ENCODE measurements at places on chromosomes 4 and X.

DNA sequence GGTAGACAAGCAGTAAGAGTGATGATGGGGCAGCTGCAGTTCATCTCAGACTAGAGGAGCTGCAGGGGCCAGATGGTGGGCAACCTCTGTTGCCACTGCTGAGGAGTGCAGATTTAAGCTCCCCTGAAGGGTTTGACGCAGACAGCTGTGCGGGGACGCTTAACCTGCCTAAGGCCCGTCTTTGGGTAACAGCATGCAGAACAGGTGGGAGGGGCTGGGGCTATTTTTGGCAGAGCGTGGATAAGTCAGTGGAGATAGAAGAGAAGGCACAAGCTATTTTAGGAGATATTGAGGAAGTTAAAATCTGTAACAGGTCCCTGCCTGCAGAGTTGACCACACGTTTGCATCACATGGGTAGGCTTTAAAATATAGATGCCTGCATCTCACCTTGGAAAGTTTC, 10.5 kb downstream of the CD99 start:
- DNase-seq: peak; percentile 46

DNA sequence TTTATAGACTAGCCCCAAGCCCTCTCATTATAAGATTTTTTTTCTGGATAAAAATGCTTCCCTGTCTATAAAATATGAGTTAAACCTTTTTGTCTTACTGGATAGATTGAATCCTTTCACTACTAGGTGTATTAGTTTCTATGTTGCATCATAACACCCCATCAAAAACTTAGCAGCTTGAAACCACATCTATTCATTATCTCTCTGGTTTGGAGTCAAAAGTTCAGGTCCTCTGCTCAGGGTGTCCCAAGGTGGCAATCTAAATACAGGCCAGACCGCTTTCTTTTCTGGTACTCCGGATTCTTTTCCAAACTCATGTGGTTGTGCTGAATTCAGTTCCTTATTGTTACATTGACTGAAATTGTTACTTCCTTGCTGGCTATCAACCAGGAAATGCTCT, 515.5 kb downstream of the PDHA2 start:
- no peak for DNase-seq

- DNase-seq: no peak
Observed at GRCh38 chr4:169152098-169152497, 118.7 kb downstream of the SH3RF1 start.

DNA sequence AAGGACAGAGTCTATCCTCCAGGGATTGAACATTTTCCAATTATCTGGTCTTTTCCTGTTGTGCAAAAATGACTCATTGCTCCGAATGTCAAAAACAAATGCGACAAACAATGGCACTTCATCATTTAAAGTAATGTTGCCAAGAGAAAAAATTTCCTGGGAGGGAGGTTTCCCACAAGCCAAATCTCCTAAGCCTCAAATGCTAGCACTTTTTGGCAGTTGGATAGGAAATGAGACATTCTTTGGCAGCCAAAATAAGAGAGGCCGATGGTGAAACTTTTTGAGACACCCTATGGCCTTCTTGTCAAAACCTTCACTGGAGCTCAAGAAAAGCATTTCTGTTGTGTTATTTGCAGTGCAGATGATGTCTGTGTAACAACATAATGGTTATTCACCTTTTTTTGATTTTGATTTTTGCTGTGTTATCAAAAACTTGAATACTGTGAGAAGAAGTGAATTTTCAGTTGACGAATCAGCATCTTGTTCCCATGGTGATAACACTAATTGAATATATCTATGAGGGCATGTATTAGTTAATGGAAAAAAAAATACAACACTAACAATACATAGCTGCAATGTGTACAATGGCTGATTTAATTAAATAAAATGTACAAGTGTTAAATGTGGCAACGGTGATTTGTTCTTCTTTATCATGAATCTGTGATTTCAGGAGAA, 333.8 kb downstream of the ANK2 start:
- no peak for DNase-seq

DNA sequence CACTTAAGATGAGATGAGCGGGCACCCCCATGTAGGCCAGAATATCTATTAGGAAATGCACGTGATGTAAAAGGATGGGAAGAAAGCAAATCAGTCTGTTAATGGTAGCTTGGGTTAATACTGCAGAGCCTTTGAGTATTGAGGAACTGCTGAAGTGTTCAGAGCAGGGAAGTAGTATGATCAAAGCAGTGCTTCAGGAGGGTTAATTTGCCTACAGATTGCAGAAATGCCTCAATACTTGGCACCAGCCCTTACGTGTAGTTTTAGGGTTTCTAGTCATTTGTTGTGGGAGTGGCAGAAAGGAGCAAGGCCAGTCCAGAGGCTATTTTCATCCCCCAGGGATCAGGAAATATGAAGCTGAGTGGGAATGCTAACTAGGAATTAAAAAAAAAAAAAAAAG, 19.7 kb downstream of the ZFX start:
- DNase-seq: peak; percentile 27

GRCh38 chr4:176872461-176872860, 79.7 kb upstream of the VEGFC start:
- DNase-seq: no peak

- no peak for DNase-seq
Observed at GRCh38 chr4:68278029-68278428, 32.5 kb upstream of the TMPRSS11B start.

GRCh38 chrX:40685362-40685918, 38.1 kb upstream of the CXorf38 start:
- peak; percentile 3 for DNase-seq

DNA sequence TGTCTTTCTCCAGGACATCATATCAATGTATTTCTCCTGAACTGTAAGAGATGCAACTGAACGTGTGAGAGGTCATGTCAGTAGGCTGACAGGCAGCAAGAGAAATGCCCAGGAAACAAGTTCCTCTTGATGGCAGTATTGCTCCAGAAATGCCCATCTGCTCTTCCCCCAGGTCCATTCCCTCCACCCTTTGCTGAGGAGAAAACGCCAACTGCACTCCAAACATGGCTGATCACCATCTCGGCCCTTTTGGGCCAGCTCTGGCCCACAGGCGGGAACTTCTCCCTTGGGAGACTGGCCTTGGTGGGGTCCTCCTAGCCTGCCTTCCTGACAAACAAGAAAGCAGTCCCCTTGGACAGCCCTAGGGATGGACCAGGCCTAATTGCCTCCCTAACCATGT, 276.5 kb upstream of the AGTR2 start:
- peak; percentile 22 for DNase-seq

GRCh38 chrX:107683124-107683895, 55.0 kb downstream of the PRPS1 start:
- no peak for DNase-seq

DNA sequence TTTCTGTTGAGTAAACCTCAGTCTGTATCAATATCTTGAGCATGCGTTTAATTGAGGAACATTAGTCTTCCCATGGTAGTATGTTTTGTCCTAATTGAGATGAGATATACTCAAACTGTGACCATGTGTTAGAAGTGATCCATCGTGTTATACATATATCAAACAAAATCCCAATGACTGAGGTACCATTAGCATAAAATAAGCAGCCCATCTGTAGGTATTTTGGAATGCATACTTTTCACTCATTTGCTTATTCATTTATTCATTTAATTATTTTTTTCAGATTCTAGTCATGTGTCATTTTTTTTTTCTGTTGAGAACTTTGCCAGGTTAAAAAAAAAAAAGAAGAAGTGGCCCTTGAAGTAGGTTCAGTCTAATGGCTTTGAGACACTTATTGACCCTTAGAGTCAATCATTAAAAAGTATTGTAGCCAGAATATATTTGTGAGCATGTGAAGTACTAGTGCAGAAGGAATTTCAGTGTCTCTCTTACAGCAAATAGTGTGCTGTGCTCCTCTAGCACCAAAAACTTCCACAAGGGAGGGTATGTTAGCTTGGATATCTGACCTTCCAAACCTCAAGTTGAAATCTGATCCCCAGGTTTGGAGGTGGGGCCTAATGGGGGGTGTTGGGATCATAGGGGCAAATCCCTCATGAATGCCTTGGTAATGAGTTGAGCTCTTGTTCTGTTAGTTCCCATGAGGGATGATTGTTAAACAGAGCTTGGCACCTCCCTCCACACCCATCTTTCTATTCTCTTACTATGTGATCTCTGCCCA, 130.8 kb upstream of the NPY2R start:
- DNase-seq: no peak

GRCh38 chrX:675279-675954, 44.8 kb downstream of the SHOX start:
- DNase-seq: no peak

- DNase-seq: no peak
Observed at GRCh38 chrX:108584617-108585211, 145.1 kb downstream of the COL4A5 start.

- no peak for DNase-seq
Observed at GRCh38 chrX:39117101-39117500, 315.8 kb downstream of the MID1IP1 start.

- DNase-seq: no peak
Observed at GRCh38 chrX:72399816-72400215, 94.1 kb upstream of the CITED1 start.

- no peak for DNase-seq
Observed at GRCh38 chr4:110669663-110670062, 46.8 kb upstream of the PITX2 start.

DNA sequence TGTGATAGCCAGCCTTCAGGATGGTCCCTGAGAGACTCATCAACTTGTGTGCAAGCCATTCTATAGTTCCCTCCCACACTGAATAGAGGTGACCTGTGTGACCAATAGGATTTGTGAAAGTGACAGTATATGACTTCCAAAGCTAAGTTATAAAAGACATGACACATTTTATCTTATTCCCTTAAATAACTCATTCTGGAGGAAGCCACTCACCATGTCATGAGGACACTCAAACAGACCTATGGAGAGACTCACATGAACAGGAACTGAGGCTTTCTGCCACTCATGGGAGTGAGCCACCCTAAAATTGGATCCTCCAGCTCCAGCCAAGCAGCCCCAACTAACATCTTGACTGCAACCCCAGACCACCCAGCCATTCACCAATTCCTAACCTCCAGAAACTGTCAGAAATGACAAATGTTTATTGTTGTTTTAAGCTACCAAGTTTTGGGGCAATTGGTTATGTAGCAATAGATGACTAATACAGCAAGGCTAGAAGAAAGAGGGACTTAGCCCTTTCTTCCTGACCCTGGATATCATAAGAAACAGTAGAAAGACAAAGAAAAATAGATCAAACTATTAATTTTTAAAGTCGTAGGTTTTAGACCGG, 9.0 kb upstream of the CHIC2 start:
- DNase-seq: no peak

- no peak for DNase-seq
Observed at GRCh38 chr4:160386846-160387245, 1284.0 kb downstream of the RAPGEF2 start.

- no peak for DNase-seq
Observed at GRCh38 chr4:63693321-63693720, 715.9 kb downstream of the TECRL start.

GRCh38 chr4:80568891-80569290, 233.4 kb downstream of the CFAP299 start:
- no peak for DNase-seq

DNA sequence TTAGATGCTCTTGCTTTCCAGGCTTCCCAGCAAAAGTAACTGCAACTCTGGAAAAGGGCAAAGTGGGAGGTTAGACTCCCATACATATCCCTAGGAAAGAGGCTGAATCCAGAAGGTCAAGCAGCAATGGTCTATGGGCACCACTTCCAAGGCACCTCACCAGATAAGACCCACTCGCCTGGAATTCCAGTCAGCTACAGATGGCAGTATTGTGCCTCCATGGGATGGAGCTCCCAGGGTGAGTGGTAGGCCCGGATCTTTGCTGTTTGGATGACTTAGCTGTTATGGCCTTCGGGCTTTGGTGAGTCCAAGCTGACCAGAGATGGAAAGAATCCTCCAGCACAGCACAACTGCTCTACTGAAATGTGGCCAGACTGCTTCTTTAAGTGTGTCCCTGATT, 688.0 kb downstream of the PCDH19 start:
- no peak for DNase-seq

DNA sequence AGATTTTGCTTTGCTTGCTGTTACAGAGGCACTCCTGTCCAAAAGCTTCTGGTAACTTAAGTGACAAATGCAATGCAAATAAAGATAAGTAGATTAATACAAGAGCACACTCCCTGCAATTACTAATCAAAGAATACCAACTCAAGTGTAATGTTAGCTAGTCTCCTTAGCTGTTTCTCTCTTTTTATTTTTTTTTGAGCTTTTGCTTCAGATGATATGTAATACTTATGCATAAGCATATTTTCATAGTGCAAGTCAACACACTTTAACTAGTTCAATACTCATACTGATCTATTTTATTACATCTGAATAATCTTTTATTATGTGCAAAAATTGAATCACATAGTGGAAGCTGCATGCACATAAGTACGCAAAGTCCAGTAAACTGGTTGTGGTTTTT, 2.7 kb downstream of the SLC7A11 start:
- DNase-seq: no peak

GRCh38 chrX:20654596-20655106, 387.9 kb upstream of the RPS6KA3 start:
- DNase-seq: no peak

DNA sequence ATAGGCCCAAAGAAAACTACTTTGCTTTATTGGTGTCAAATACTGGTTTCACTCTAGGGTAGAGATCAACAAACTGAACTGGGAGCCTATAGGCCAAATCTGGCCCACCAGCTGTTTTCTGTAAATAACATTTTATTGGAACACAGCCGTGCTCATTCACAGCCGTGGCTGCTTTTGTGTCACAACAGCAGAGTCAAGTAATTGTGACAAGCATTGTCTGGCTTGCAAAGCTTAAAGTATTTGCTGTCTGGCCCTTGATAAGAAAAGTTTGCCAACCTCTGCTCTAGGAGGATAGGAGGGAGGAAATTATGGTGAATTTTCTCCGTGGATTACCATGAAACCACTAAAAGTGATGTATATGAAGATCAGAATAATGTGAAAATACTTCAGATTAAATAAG, 53.4 kb downstream of the GPAT3 start:
- DNase-seq: no peak

- DNase-seq: no peak
Observed at GRCh38 chr4:119477412-119478053, 151.1 kb downstream of the PDE5A start.

DNA sequence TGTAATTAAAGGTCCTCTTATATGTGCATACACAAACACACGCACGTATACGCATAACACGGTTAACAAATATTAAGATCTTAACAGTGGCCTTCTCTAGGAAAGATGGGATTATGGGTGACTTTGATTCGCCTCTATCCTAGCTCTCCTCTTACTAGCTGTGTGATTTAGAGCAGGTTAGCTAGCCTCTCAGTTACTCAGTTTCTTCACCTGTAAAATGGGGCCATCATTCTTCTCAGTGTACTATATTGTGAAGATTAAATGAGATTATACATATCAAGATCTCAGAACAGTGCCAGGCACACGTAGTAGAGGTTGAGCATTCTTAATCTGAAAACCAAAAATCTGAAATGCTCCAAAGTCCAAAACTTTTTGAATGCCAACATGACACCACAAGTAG, 159.3 kb downstream of the BCOR start:
- DNase-seq: no peak

DNA sequence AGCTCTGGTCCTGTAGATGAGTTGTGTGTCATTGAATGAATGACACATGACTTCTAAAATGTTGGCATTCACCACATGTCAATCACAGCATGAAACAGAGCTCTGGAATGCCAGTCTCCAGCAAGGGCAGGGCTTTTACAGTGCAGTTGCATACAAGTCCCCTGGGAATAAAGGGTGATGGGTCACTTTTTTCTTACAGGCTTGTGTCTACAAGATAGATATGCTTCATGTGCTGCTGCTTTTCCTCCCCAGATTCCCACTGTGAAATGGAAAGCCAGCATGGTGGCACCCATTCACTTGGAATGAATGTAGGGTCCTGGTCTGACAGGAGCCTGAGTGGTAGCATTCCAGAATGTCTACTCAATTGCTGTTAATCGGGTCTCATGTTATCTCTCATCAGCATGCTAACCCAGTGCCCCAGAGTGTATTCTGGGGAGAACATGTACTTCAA, 159.1 kb upstream of the KIT start:
- no peak for DNase-seq

All from germinal center (tissue), 1 donor.